CD4-positive, alpha-beta T cell treated with Interleukin-4 for 1 hour (primary cell): ENCODE measurements at places on chromosomes 7 and 10.
A peak's percentile ranks its signal among the peaks of the same experiment; 100 is the strongest.

GRCh38 chr7:97620495-97620894, 111.4 kb upstream of the TAC1 start:
- no peak for DNase-seq

GRCh38 chr7:122412883-122413282, 108.3 kb upstream of the FEZF1 start:
- DNase-seq = no peak

GRCh38 chr10:129467359-129468064, 471 bp downstream of the MGMT start:
- no peak for DNase-seq

DNA sequence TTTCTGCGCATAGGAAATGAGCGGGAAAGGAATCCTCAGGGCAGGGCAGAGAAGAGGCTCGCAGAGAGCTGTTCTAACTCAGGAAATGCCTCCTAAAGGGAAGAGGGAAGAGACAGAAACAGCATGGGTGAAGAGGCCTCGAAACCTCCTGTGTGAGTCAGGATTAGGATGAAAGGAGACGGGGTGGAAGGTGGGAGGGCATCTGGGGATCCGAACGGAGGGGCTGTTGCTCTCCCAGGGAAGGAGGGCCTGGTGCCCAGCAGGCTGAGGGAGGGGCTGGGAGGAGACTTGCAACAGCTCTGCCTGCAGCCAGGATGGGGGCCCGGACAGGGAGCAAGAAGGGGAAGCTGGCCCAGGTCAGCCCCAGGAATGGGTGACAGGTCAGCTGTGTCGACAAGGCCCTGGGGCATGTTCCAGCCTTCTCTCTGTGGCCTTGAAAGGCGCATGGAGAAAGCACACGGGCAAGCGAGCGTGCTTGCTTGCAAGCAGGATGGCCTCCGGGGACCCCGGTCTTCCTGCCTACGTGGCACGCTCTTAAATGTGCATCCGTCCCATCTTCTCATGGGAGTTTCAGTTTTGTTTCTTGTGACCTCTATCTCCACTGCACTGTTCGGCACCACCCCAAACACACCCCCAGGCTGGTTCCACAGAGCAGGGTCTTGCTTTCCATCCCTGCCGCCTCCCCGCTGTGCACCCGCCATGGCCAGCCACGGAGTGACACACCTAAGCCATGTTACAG, 63.5 kb downstream of the HIPK2 start:
- peak; percentile 47 for DNase-seq

- DNase-seq = no peak
Observed at GRCh38 chr7:36923943-36924436, 199.7 kb upstream of the AOAH start.

DNA sequence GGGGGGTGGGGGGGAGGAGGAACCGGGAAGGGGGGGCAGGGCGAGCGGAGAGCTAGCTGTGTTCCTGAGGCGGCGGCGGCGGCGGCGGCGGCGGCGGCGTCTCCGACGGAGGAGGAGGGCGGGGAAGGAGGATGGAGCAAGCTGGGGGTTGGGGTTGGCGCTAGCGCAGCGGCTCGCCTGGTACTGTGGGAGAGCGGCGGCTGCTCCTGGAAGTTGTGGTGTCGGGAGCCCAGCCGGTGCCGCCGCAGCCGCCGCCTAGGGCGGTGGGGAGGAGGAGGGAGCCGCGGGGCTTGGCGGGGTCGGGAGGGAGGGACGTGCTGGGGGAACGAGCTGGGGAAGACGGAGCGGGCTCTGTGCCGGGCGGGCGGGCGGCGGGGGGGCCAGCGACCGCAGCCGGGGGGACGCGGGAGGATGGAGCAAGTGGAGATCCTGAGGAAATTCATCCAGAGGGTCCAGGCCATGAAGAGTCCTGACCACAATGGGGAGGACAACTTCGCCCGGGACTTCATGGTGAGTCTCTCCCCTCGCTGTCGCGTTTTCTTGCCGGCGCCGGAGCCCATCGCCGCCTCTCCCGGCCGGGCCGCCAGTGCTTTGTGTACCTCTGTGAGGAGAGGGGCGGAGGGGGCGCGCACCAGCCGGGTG, at the start of gene PTPN12:
PTPN12 (plus strand) TSS at position 160 of the 642 bp plus-strand sequence; CDS start at position 412, 252 bp downstream.
- peak; percentile 31 for DNase-seq

DNA sequence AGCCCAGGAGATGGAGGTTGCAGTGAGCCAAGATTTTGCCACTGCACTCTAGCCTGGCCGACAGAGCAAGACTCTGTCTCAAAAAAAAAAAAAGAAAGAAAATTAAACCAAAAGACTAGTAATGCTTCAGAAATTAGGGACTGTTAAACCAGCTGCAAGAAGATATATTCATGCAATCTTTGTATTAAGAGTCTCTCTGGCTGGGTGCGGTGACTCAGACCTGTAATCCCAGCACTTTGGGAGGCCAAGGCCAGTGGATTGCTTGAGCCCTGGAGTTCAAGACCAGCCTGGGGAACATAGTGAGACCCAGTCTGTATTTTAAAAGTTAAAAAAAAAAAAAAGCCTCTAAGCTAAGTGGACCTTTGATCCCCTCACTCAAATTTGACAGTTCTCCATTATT, 2.5 kb upstream of the HNRNPF start:
- no peak for DNase-seq

DNA sequence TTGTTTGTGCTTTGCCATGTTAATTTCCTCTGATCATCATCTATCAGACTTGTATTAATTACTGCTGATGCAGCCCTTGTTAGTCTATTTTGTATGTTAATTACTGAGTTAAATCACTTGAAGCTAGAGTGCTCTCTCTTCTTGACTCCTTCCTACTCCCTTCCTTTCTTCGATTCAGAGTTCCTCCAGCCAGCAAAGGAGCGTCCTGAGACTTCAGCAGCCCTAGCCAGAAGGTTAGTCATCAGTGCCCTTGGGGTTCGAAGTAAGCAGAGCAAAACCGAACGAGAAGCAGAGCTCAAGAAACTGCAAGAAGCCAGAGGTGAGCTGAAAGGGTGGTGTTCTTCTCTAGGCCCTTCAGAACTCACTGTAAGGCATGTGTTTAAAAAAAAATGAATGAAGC, 32.1 kb downstream of the LOXL4 start:
- no peak for DNase-seq

- DNase-seq = no peak
Observed at GRCh38 chr10:44044549-44044948, 340.3 kb downstream of the CXCL12 start.

- no peak for DNase-seq
Observed at GRCh38 chr10:22624287-22624738, 90.1 kb downstream of the PIP4K2A start.

GRCh38 chr10:126391192-126391885, 3.1 kb upstream of the ADAM12 start:
- DNase-seq = no peak

DNA sequence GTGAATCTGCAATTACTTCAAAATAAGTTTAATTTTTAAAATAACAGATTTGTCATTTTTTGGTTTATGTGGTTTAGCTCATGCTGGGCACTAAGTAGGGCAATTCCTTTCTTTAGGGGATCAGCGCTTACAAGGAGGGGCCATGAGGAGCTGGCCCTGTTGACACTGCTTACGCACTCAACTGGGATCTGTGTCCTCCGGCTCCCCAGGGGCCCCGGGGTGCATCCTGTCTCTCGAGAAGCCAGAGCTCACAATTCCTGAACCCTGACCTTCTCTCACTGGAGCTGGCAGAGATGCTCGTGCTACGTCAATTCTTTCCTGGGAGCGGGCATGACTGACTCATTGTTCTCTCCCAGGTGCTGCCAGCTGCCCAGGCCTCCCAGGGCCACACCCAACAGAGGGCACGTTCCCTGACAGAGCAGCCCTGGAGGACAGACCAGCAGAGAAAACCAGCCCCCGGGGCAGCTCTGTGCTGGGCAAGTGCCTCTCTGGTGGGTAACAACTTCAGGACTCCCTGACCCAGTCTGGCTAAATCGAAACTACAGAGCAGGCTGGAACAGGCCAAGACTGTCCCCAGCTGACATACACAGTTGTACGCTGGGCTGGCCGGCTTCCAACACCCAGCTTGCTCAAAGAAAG, 36.8 kb downstream of the CTBP2 start:
- no peak for DNase-seq

- DNase-seq = no peak
Observed at GRCh38 chr10:56068473-56069263, 292.4 kb downstream of the ZWINT start.

DNA sequence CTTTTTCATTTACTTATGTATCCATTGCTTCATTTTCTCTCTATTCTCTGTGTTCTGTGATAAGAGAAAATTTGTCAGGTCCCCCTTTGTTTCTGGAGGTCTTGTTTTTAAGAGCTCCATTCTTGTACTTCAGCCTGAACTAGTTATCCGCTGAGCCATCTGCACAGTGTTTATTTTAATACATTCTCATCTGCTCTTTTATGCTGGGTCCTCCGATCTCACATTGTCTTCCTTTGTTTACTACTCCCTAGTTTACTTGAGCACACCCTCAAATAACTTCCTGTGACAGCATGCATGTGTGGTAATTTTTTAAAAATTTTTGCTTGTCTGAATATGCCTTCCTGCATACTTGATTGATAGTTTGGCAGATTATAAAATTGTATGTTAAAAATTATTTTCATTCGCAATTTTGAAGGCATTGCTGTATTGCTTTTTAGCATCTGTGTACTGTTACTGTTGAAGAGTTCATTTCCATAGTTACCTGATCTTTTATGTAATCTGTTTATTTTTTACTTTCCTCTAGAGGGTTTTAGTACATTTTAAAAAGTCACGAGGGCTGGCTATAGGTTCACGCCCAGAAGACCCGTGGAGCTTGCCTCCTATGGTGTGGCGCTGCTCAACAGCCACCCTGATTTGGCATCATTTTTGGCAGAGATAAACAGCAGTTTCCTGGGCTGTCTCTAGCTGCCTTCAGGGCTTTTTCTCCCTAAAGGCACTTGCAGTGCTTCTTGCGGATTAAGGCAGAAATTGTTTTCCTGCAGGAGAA, 31.9 kb downstream of the RSBN1L start:
- DNase-seq = no peak

- DNase-seq = no peak
Observed at GRCh38 chr10:16964576-16965343, 147.5 kb upstream of the RSU1 start.

DNA sequence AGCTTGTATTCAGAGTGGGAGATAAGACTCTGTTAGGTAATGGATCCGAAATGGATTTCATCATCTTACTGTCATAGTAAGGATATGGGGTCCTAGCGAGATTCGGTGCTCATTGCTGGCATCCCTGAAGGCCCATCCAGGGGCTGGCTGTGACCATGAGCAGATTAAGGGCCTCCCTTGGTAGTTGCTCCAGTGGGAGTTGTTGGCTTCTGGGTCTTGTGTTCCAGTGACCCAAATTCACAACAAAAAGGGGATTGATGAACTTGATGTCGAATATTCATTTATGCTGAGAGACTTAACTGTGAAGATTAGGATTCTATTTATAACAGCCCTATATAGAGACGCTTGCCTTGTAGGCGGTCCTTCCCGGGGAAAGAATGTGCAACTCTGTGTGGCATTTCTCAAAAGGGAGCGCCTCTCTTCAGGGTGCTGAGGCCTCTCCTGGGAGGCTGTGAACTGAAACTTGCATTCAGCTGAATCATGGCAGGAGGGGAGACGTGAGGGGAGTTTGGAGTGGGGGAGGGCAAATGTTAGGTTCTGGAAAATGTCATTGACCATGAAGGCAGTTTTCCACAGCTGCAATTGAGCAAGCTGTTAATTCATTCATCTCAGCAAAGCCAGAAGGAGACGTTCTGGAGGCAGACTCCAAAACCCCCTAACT, 233.1 kb upstream of the FZD8 start:
- DNase-seq = no peak

- no peak for DNase-seq
Observed at GRCh38 chr10:85791818-85792532, 574.6 kb downstream of the GRID1 start.

DNA sequence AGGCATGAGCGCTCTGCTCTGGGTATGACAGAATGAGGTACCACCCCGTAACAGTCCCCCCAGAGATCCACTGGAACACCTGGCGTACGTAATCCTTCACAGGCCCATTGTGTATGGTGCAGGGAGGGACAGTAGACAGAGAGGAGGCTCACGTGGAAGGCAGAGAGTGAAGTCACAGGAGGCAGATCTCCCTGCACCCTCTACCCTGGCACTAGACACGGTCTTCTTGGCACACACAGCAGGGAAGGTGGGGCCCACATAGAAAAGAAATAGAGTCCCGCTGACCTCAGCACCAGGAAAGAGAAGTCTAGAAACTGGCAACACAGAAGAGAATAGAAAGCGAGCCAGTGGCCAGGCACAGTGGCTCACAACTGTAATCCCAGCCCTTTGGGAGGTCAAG, 51.9 kb downstream of the SLC29A4 start:
- no peak for DNase-seq

DNA sequence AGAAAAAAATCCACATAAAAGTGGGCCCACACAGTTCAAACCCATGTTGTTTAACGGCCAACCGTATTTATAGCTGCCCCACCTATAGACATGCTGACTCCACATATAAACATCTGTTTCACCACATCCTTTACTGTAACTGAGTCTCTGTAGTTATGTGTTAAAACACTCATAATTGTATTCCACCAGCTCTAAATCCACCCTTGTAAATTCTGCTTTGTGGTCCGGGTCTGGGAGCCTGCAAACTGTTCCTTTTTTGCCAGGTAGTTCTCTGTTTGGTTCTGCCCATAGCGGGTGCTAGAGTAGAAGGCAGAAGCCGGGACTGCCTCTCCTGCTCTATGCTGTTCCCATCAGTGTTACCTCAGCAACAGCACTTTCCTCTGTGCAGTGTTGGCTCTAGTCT, 20.2 kb upstream of the FHIP2A start:
- DNase-seq = peak; percentile 53

DNA sequence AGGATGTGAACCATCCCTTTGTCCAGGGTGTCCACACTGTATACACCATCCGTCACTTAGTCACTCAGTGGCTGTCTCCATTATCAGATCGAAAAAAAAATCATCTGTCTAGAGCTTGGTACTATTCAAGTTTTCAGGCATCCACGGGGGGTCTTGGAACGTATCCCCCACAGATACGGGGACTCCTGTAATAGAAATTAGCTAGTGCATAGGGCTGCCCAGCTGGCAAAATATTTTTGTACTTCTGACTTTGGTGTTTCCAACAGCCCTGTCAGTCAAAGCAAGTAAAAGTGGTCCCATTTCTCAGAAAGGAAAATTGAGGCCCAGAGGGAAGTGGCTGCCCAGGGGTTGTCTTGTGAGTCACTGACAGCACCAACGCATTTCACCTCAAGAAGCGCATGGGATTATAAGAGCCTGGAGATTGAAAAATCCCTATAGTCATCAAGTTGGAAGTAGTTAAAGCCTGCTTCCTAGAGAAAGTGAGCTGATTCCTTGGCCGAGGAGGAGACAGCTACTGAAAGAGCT, 52.1 kb upstream of the SLC29A3 start:
- DNase-seq = no peak

DNA sequence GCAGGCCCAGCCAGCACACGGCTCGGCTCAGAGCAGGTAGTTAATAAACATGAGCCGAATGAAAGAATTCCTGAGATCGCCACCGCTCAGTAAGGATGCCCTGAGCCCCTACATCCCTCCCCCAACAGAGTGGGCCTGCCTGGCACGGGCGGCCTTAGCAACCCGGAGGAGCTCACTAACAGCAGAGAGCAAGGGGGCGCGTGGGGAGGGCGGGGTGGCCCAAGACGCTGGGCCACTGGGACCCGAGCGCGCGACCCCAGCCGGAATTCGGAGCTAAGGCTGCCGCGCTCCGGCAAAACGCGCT, 403 bp upstream of the ENO4 start:
- no peak for DNase-seq

GRCh38 chr7:105827151-105827875, 49.1 kb downstream of the ATXN7L1 start:
- no peak for DNase-seq

GRCh38 chr10:116657863-116658551, 37.3 kb downstream of the PNLIPRP2 start:
- DNase-seq = no peak

- no peak for DNase-seq
Observed at GRCh38 chr10:637771-638195, 51.7 kb downstream of the DIP2C start.

GRCh38 chr7:47380325-47381133, 201.4 kb downstream of the TNS3 start:
- no peak for DNase-seq
